ENCODE measurements at places on chromosomes 7 and 10.

GRCh38 chr10:70432561-70433263 lies 8.8 kb downstream of the NODAL start:
- DNase-seq: no peak

GRCh38 chr10:26474026-26474425 lies 35.9 kb downstream of the APBB1IP start:
- no peak for DNase-seq

- no peak for DNase-seq
Observed at GRCh38 chr7:74503943-74504342, 50.2 kb downstream of the GTF2IRD1 start.

DNA sequence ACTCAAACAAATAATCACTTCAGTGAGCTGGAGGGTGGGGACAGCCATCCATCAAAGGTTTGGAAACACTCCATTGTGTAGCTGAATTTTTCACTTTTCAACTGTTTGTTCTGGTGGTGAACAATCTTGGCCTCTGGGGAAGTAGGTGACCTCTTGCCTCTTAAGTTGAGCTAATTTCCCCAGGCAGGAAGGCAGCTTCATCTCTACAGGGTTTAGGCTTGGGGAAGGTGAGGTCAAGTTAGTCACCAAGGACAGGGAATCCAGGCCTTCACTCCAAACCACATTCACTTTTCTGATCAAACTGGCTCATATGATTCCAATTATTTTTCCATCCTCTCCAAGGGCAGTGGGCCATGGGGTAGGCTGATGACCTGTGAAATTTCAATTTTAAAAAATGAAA lies 138.3 kb upstream of the HABP2 start:
- no peak for DNase-seq

DNA sequence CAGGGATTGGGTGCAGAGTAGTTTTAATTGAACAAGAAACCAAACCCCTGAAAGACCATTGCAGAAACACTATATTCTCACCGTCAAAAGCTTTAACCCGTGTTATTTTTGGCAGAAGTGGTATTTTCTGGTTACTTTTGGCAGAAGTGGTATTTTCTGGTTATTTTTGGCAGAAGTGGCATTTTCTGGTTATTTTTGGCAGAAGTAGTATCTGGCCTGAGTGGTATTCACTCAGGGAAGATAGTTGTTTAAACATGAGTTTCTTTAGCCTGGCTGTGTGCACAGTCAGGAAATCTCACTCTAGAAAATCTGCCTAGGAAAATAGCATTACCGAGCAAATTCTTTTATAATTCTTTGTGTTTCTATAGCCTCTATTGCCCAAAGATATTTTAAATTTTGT lies 322.7 kb downstream of the GFRA1 start:
- DNase-seq: no peak

DNA sequence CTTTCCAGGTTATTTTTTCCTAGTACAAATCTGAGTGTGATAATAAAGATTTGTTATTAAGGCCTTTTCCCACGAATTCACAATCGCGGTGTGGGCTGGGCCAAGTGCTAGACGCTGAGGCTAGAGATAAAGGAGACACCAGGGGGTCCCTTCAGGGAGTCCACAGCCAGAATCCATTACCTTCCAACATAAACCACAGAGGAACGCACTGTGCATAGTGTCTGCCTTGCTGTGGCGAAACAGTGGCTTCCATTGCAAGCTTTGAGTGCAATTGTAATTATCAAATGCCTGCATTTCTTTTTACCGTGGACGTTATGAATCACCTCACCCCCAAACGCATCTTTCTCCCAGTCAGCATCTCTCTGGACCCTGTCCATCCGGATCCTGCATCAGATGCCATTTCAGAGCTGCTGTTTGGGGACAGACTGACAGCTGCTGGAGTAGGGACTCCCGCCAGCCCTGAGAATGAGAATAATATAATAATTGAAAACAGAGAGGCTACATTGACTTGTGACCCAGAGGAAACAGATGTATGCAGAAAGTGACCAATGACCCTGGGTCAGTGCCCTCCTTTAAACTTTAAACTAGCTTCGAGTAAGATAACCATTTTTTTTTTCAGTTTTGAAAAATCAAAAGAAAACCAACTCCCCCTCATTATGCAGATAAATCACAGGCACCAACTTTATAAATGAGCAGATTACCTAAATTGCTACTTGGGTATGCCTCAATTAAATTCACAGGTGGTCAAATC lies 456.2 kb upstream of the NRP1 start:
- DNase-seq: no peak

DNA sequence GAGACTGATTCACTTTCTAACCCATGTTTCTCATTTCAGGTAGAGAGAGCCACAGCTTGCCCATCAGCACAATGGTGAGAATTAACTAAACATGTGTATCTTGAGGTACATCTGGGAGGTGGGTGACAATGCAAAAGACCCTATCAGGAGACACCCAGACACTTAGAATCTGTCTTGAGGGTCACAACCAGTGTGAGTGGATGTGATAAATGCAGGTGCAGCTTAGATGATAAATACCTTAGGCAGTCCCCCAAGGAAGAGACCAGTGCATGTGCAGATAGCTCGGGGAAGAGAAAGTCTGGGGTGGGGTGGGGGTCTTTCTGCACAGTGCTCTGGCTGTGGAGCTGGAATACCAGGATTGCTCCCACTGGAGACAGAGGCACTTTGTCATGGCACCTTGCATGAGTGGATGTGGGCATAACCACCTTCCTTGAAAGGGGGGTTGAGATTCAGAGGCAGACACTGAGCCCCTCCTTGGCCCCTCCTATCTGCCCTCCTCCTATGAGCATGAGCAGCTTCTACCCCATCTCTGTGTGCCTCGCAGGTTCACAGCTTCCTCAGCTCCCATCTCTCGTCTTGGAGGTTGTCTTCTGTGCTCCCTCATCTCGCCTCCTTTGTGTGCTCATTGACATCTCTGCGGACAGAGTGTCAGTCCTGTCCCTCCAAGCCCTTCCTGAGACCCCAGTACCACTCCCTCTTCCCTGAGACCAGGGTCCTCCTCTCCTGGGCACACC lies 349.8 kb downstream of the TCERG1L start:
- DNase-seq: no peak

DNA sequence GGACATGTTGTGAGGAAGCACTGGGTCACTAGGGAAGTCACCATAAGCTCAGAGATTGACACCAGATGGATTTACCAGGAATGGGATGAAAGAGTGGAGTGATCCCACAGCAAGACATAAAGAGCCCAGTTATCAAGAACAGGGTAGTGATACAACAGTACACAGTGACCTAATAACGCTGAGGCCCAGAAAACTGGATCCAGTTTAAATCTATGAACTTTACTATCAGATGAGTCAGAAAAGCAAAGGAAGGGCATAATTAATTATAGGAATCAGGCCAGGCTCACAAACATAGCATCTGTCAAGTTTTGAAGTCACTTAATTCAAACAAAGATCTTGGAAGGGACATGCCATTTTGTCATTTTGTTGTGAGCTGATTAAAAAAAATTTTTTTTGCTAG lies 73.5 kb downstream of the LRRN3 start:
- no peak for DNase-seq

GRCh38 chr10:113648478-113648877 lies 15.4 kb downstream of the NRAP start:
- no peak for DNase-seq

- DNase-seq: no peak
Observed at GRCh38 chr7:92797284-92797683, 39.1 kb downstream of the CDK6 start.

GRCh38 chr10:24556126-24556749 lies 167.4 kb downstream of the ARHGAP21 start:
- DNase-seq: no peak

DNA sequence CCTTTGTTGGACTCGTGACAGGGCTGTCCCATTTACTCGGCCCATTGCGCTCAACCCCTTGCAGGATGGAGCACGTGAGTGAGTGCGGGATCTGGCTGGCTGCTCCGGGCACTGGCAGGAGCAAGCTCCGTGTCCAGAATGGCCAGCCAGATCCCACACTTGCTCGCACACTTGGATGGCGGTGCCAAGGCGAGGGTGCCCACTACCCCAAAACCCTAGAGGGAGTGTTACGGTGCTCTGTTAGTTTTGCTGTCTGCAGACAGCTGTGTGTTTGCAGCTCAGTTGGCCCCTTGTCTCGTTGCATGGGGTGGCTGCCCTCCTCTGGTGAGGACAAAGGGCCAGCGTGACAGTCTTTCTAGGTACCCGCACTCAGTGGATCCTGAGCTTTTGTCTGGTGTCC lies 34.2 kb downstream of the ZNF487 start:
- no peak for DNase-seq

DNA sequence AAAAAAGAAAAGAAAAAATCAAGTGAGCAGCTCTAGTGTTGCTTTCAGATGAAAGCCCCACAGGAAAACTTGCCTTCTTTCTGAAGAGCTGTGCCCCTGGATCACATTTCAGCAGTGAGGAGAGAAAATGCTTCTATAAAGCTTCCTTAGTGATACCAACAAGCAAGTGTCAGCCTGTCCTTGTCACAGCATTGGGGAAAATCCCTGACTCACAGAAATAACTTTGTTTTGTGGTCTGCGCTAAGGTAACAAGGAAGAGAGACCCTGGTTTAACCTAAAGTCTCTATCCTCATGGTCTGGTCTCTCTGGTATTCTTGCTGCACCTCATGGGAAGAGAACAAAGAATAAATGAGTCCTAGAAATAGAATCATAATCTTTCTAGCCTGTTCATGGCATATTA lies 885.2 kb upstream of the SORCS1 start:
- DNase-seq: no peak

DNA sequence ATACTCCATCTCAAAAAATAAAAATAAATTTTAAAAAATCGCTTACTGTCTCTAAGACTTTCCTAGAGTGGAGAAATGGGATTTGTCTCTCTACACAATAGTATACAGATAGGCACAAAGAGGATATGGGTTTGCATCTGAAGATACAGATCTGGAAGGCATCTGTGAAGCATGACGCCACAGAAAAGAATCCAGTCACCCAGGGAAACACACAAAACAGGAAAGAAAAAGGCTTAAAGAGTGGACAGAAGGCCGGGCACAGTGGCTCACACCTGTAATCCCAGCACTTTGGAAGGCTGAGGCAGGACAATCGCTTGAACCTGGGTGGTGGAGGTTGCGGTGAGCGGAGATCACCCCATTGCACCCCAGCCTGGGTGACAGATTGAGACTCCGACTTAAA lies 61.3 kb downstream of the SKIDA1 start:
- DNase-seq: no peak

- no peak for DNase-seq
Observed at GRCh38 chr10:83806717-83807116, 332.6 kb upstream of the GHITM start.

GRCh38 chr7:70241536-70242175 lies 643.4 kb downstream of the AUTS2 start:
- no peak for DNase-seq
